GM13976 (cell line): ENCODE measurements at places on chromosomes 6 and 20.

GRCh38 chr20:60540591-60540990, 582.4 kb downstream of the CDH26 start:
- DNase-seq: no peak

DNA sequence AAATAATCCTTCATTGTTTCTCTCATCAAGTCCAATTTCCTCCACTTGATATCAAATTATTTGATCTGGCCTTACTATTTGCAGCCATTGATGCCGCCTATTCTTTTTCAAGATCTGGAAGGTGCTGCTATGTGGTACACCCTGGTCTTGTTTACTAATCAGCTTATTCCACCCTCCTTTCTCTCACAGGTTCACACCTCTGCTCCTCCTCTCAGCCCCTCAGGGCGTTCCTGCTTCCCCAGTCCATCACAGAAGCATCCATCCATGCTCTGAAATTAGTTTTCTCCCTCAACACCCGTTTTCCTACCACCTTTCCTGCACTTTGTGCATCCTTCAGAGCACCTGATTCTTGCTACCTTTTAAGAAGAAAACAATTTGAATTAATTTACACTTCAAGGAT, 183.6 kb downstream of the EPHA7 start:
- no peak for DNase-seq

DNA sequence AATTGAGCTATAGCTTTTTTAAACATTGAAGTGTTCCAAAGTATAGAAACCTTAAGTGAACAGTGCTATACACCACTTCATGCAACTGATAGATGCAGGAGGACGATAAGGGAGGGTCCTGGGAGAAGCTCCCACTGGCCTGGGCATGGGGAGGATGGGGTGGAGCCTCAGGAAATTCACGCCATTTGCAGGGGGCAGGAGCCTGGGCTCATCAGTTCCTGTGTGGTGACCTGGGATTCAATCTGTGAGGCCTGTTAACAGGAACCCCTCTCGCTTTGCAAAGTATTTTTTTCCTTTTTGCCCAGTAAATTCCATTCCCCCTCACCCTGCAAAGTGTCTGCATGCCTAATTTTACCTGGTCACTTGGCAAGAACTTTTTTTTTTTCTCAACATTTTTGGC, 11.0 kb upstream of the ASCC3 start:
- no peak for DNase-seq

GRCh38 chr6:16488813-16489212, 250.4 kb downstream of the GMPR start:
- DNase-seq: no peak

DNA sequence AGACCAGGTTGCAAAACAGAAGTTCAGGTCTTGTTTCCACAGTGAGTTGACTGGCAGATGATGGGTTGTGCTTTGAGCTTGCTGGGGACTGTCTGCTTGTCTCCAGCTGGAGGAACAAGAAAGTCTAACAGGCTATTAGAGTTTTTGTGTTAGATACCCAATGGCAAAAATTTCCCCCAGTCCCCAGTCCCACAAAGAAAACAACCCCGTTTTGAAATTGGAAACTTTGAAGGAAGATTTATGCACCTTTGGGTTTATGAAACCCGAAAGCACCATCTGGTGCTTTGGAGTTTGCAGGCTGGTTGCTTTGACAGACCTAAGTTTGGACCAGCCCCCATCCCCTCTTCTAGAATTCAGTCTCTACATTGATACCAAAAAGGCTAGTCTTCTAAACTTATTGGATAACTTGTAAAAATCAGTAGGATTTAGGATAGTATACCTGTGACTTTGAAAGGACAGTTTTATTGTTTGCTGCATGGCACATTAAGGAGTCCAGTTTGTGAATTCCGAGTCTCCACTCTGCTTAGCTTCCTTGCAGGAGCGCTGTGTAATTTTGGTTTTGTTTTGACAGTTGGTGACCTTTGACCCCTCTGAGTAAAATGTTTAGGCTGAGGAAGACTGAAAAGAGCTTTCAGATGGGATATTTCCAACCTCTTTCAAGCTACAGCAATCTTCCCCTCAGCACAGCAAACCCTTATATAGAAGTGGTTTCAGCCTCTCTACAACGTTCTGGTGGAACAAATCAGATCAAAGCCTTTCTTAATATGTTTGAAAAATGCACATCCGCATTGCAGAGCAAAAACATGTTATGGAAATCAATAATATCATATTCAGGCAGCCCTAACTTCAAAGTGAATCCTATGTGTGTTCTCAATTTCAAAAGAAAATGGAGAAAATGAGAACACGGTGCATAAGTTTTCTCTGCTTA, 25.5 kb upstream of the PRL start:
- no peak for DNase-seq

DNA sequence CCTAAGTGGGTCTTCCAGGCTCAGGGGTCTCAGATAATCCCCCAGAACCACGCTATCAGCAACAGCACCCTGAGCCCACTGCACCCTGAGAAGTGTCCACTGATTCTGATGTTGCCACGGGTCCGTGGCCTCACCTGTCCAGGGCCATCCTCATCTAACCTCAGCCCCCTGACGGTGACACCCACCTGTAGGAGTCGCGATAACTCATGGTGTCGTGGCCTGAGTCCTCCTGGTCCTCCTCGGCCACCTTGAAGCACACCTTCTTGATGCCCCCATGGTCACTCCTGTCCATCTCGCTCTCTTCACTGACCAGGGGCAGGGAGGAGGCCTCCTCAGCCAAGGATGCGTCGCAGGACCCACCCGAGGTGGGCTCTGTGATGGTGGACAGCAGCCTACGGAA, 182.1 kb downstream of the PREX1 start:
- DNase-seq: no peak

DNA sequence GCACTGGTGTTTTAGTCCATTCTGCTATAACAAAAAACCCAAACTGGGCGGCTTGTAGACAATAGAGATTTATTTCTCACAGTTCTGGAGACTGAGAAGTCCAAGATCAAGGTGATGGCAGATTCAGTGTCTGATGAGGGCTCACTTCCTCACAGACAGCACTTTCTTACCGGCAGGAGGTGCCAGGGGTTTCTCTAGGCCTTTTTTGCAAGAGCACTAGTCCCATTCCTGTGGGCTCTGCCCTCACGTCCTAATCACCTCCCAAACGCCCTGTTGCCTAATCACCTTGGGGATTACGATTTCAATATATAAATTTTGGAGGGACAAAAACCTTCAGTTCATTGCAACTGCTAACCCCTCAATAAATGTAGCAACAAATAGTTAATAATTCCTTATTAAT, 140.0 kb upstream of the SGK1 start:
- no peak for DNase-seq

DNA sequence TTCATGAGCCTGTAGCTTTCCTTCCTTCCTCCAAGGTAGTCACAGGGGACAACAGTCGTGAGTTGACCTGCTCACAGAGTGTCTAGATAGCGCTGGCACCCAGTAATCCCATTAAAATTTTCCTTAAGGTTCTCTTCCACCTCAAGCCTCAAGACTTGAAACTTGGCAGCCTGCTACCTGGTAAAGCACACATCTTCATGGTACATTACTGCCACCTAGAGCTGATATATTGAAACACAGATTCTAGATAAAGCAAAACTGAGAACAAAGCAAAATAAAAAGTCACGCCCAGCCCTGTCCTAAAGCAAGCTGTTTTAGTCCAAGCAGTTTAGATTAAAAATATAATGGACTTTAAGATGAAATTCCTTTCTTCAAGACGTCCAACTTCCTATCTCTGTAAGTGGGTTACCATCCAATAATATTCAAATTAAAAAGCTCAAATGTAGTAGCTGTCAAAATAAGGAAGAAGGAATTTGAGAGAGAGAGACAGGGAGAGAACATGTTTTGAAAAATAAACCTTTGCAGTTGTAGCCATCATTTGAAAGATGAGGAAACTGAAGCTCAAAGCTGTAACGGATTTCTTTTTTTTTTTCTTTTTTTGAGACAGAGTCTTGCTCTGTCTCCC, 50.7 kb upstream of the CD83 start:
- peak; percentile 71 for DNase-seq

DNA sequence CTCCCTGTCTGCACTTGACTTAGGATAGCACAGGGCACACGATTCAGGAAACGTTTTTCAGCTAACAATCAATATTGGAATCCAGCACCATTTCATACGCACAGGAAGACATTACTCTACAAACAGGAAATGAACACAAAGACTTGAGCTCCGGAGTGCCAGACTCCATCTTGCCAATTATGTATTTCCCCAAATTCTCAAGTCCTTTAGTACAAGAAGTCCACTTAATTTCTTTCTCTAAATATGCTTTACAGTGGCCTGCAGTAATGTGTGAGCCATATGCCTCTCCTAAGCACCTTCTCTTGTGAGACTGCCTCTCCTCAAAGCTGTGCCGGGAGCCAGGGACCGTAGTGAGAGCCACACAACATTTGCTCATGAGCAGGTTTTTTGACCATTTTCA, 168.2 kb downstream of the THBS2 start:
- DNase-seq: no peak

DNA sequence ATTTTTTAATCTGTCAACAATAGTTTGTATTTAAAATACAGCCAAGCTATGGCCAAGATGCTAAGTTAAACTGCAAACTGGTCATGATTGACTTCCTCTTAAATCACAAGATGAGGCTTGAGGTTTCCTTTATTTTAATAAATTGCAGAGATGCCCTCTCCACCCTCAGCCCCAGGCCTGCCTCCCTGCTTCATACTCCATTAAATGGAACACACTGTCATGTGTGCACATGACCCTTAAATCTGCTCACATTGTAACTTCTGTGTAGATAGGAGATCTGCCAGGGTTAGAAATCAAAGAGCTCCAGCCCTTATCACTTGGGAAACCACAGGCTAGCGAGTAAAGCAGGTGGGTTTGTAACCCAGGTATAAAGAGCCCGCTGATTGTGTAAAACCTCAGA, 20.8 kb downstream of the DUSP22 start:
- no peak for DNase-seq

DNA sequence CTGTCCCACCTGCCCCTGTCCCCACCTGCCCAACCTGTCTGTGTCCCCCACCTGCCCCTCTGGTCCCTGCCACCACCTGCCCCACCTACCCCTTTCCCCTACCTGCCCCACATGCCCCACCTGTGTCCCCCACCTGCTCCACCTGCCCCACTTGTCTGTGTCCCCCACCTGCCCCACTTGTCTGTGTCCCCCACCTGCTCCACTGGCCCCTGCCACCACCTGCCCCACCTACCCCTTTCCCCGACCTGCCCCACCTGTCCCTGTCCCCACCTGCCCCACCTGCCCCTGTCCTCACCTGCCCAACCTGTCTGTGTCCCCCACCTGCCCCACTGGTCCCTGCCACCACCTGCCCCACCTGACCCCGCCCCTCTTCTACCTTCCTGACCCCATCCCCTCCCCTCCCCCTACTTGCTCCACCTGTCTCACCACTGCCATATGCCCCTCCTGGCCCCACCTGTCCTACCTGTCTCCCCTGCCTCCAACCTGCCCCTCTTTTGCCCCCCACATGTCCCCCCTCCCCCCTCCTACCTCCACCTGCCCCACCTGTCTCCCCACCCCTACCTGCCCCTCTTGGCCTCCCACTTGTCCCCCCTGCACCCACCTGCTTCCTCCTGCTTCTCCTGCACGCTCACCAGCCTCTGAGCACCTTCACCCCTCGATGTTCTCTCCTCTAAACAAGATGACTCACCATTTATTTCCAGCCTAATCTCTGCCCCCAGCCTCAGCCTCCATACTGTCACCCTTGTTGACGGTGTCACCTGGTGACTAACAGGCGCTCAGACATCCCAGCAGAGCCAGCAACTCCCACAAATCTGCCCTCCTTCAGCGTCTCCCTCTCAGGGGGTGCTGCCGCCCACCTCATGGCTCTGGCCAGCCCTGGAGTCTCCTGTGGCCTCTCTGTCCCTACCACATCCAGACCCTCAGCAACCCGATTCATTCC, 5.6 kb upstream of the MYT1 start:
- no peak for DNase-seq

DNA sequence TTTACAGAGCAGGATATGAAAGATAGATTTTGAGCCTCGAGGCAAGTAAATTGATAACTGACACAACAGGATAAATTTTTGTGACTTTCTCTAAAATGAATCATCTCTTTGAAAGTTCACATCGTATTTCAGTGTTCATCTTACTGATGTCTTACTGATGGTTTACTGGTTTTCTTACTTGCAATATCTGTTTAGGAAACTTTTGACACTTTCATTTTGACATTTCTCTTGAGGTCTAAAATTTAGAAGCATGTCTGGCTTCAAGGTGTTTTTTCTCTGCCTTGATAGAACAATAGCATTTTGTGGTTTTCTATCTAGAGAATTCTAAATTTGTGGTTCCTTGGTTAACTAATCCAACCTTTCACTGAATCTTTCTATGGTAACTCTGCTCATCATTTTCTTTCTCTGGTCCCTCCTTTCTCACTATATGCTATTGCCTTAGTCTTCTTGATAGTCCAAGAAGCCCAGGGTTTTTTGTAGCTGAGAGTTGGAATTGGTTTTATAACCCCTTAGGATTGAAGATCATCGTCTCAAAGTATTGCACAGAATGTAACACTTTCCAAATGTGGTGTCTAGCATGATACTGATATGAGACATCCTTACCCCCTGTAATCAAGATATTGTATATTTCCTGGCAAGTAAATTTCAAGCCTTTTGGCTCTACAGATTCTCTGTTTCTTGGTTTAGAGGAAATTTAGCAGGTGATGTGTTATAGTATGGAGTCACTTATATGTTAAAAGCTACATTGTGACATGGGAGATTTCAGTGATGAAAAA, 98.7 kb downstream of the RNF144B start:
- DNase-seq: no peak

DNA sequence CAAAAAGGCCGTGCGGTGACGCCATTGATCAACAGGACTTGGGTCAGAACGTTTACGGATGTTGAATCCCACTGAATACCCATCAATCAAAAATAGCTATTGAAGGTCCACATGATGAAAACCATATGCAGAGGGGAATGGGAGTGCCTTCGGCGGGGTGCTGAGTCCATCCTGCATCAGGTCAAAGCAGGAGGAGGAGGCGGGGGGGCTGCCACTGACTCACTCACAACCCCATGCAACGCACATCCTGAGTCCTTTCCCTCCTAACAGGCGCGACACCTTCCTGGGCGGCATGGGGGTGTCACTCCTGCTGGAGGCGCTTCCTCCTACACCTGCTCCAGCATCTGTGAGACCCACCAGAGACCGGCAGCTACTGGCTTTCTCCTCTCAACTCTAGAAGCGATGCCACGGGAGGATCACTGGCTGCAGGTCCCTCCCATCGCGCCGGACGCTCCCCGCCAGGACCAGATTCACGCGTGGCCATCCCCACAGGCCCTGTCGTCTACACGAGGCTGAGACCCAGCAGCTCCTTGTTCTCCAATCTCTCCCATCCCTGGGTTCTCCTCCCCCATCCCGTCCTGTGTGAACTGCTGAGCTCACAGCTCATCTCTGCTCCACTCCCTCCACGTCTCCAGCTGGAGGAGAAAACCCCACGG, 170.6 kb upstream of the THBS2 start:
- no peak for DNase-seq

GRCh38 chr20:39893003-39893685, 795.9 kb downstream of the MAFB start:
- DNase-seq: no peak

DNA sequence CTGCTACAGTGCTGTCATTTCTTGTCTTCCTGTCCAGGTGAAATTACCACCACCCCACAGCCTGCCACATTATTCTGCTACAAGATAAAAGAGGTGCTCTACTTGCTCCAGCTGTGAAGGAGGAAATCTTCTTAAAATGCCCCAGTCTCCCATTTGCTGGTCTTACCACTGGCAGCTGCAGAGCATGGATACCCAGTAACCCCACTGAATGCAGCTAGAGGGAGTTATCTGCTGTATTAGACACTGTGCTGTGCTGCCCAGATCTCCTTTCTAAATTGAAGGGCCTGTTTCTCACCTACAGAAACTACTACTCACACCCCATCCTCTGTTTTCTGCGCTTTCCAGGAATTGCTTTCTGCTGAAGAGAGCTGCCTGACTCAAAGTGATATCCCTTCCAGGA, 517.8 kb downstream of the PKHD1 start:
- DNase-seq: no peak
